ENCODE measurements at places on chromosomes 12 and 14.

DNA sequence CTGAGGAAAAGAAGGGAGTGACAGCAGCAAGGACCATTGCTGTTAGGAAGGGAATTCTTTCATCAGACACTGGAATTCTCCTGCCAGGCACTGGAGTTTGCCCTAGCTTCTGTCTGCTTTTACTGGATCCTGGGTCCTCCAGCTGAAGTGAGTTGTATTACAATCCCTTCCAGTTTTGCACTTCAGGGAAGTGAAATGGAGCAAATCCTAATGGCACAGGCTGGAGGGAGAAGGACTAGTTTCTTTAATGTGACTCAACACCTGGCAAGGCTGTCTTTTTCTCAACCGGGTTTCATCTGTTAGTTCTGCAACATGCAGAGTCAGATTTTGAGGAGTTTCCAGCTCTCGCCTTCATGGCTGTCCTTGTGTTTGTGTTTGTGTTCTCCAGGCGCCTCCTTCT, 45.8 kb downstream of the ETV6 start:
- no peak for DNase-seq

DNA sequence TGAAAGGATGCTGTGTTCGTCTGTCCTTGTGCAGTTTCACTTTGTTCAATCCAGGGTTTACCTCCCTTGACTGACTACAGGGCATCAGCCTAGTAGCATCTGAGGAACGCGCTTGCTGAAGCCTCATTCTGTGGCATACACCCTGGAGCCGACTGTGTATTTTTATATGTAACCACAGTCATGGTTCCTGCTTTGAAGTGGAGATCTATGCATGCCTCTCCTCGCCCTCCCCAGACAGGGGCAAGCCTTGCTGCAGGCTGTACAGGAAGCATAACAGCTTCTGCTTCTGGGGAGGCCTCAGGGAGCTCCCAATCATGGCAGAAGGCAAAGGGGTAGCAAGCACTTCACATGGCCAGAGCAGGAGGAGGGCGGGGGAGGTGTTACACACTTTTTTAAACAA, 262.1 kb downstream of the BCL11B start:
- no peak for DNase-seq

- DNase-seq, result no peak
These were observed 16.1 kb downstream of the AK7 start for GRCh38 chr14:96407935-96408570.

GRCh38 chr12:47131011-47131410, 51.3 kb upstream of the AMIGO2 start:
- no peak for DNase-seq

DNA sequence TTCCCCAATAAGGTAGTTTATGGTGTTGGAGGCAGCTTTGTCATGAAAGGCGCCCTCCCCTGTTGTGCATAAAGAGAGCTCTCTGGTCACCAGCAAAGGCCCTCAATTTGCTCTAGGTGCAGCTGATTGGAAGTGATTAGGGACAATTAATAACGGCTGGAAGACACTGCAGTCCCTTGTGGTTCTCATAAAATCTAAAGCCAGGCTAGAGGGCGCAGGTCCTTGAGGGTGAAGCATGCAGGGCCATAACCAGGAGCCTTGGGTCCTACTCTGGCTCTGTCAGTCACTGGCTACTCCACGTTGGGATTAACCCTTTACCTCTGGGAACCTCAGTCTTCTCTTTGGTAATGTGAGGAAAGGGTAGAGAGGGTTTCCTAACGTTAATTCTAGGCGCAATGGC, 1.9 kb downstream of the DAAM1 start:
- DNase-seq, result peak; percentile 61

- DNase-seq, result no peak
These were observed 842 bp upstream of the CISTR start for GRCh38 chr12:53752621-53753020.

DNA sequence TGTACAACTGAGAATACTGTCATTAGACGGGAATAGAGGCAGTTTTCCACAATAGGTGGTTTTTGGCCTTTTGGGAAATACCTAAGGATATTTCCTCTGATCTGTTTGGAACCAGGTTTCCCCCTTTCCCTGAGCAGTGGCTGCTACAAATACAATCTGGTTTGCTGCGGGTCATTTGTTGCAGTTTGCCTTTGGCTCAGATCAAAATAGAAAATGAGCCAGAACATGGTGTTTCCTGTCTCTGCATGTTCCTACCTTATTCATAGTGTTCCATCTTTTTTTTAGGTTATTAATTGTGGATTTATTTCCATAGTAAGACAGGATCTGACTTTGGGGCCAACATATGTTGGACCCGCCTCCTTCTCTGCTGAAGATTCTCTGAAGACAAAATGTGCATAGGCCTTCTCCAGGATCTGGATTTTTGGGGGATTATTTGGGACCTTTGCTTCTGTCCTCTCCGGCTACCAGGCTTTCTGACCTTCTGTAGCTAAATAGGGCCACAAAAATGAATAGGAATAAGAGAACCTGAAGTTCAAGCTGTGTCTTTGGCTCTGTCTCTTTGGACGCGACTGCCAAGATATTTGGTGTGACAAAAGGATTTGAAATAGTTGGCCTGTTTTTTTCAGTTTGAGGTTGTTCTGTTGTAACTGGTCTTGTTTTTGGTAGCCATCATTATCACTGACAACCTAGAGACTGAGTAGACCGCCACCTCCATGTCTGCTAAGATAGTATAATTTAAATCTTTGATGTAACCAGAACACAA, 146.9 kb downstream of the PRKCH start:
- DNase-seq, result no peak

- no peak for DNase-seq
These were observed 65.0 kb upstream of the AMN start for GRCh38 chr14:102857444-102857843.
